ENCODE measurements at places on chromosomes 1 and 21. TPM values are rescaled to one million over a fixed set of nuclear protein-coding genes. Genes with fewer than 3 reads are reported as not detected.

SPATA45 gene
- not detected for total RNA-seq

CD84 gene
- total RNA-seq: 23.3 TPM

CELA3A gene
- not detected for total RNA-seq

HSD3B1 gene
- total RNA-seq: not detected

AIRE gene
- 0.48 TPM for total RNA-seq

OR10J1 gene
- not detected for total RNA-seq

MRPS21 gene
- total RNA-seq: 67.2 TPM
